ENCODE measurements at places on chromosomes 2 and 18. TPM values are rescaled to one million over a fixed set of nuclear protein-coding genes. Genes with fewer than 3 reads are reported as not detected.

Gene CENPA
- total RNA-seq: 1.7 TPM

- DNase-seq: no peak
Measured at GRCh38 chr2:110748489-110748867, 16.1 kb downstream of the ACOXL start.

DNA sequence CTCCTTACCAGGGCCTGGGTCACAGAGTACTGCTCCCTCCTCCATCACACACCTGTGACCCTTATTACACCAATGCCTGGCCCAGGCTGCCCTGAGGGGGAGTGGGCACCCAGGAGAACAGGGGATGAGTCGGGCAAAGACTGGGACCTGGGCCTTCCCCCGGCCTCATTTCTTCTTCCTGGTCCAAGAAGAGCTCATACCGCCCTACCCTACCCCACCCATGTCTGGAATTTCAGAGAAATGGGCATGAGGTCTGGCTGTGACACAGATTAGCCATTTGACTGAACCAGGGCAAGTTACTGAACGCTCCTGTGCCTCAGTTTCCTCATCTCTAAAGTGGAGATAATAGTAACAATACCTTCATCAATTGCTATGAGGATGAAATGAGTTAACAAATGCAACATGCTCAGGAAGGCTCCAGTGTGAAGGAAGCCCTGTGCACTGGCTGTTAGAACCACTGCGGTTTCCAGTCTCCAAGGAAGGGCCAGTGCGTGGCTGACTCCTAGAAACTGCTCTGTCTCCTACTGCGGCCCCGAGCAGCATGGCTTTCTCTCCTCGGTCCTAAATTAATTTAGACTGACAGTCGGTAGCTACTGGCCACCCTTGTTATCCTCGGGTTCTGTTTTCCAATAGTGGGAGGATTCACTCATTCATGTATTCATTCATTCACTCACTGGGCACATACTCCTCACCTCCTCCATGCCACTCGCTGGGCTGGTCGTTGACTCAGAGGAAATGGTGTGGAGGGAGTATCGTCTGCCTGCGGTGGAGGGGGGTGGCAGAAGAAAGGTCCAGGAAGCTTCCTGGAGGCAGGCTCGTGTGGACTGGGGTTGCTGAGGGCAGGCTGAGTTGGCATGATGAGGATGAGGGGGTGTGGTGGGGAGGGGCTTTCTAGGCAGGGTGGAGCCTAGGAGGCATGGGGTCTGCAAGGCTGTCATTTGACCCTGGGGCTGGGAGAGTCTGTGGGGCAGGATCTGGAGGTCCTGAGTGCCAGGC, 175.6 kb downstream of the GLI2 start:
- DNase-seq: no peak

- DNase-seq: no peak
Measured at GRCh38 chr2:17583166-17583565, 42.7 kb downstream of the VSNL1 start.

DNA sequence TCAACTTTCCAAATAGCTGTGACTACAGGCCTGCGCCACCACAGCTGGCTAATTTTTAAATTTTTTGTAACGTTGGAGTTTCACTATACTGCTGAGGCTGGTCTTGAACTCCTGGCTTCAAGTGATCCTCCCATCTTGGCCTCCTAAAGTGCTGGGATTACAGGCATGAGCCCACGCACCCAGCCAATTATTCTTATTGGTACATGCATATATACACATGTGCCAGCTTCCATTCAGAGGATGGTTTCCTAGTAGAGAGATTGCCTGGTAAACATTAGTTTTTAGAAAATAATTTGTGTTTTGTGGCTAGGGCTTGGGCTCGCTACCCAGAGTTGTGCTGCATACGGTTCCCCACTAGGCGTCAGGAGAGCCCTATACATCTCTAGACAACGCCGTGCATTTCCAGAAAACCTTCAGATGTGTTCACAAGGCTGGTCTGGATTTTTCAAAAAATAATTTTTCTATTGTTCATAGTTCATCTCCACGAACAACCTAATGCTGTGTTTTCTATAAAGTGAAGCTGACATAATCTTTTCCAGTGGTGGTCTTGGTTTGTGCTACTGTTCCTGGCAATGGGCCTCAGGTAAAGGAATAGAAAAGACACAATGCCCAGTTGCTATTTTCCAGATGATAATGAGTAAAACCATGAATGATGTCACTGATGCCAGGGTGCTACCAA, 14.6 kb upstream of the AFG3L2 start:
- DNase-seq: peak; percentile 86

DNA sequence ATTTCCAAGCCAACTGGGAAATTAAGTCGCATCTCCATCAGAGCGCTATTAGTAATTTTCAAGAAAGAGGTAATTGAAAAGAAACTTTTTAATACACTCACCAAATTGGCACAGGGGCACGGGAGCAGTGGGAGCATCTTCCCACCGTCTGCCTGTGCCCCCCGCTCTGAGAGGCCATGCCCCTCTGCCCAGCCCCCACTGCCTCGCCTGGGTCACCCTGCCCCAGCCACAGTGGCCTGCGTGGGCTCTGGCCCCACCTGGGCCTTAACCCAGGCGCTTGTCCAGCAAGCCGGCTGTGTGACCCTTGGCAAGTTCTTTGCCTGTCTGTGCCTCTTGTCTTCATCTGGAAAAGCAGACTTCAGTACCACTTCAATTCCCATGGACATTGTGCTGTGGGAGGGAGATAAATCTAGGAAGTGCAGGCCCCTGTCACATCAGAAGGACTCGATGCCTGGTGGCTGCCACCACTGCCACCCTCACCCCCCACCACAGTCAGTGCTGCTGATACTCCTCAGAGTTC, 31.9 kb downstream of the GLI2 start:
- DNase-seq: no peak

DNA sequence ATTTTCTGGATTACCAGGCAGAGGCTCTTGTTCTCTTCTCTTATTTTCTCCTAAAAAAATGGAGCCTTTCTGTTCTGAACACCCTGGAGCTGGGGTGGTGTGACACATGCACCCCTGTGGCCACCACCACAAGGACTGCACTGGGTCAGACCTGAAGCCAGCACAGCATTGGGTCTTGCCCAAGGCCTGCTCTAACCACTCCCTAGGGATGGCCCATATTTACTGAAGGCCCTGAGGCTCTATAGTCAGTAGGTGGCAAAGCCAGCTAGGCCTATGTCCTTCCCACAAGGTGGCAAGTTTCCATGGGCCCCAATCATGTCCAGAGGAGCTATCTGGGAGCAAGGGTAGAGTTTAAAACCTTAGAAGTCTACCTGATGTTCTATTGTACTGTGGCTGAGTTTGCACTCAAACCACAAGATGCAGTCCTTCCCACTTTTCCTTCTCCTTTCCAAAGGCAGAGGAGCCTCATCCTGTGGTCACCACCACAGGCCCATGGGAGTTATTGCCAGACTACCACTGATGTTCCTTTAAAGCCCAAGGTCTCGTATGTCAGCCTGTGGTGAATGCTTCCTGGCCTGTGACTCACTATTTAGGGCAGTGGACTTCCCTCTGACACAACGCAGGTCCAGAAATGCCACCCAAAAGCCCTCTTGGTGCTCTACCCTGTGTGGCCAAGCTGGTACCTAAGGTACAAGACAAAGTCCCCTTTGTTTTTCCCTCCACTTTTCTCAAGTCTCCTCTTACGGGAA, 15.0 kb upstream of the FMNL2 start:
- no peak for DNase-seq

DNA sequence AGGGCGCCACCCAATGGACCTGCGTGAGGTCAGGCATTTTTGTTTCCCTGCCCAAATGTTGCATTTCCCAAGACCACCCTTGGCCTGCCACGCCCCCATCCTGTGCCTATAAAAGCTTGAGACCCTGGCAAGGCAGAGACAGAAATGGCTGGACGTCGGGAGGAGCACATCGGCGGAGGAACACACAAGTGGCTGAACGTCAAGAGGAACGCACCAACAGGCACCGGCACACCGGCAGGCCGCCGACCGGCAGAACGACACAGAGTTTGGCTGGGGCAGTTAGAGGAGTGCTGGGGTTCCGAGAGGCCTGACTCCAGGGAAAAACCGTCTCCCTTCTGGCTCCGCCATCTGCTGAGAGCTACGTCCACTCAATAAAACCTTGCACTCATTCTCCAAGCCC, 35.9 kb downstream of the DCDC2C start:
- no peak for DNase-seq

- no peak for DNase-seq
Measured at GRCh38 chr18:30343090-30343489, 699.5 kb downstream of the DSC3 start.

GRCh38 chr2:70426341-70426740, 124.5 kb upstream of the FAM136A start:
- DNase-seq: no peak

DNA sequence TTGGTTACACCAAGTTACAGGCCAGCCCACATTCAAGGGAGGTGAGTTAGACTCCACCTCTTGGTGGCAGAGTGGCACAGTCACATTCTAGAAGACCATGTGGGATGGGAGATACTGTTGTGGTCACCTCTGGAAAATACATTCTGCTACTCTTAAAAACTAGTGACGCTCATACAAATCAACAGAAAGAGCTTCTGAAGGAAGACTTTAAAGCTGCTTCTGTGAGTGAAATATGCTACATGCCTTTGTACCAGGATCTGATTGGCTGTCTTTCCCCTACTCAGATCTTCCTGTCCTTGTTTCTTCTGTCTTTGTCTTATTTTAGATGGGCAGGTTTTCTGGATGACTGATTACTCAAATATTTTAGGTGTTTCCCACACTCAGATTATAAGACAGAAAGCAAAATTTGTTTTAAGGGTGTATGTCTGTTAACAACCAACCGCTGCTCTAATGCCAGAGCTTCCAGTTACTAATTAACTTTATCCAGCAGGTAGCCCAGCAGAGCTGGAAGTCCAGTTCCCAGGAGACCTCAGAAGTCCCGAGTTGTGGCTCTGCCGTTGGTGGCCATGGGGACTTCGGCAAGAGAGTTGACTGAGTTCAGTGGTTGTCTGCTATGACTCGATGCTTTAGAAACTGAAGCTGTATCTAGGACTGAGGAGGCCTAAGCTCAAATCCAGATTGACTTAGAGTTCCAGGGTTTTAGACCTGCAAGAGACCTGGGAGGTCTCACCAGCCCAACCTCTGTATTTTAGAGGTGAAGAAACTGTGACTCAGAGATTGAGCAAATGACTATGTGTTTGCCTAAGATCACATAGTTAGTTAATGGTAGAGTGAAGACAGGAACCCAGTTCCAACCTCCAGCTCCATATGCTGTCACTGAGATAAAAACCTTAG, 7.4 kb downstream of the IL1R2 start:
- peak; percentile 72 for DNase-seq

DNA sequence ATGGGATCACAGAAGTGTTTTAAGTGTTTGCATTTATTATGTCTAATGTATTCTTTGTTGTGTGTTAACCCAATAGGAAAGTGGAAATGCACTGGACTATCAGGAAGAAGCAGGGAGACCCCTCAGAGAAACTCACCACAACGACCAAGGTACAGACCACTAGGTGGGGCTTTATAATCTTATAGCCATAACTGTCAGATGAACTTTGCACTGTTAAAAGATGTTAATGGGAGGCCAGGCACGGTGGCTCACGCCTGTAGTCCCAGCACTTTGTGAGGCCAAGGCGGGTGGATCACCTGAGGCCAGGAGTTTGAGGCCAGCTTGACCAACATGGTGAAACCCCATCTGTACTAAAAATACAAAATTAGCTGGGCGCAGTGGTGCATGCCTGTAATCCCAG, 73.2 kb downstream of the SUMO1 start:
- DNase-seq: no peak

DNA sequence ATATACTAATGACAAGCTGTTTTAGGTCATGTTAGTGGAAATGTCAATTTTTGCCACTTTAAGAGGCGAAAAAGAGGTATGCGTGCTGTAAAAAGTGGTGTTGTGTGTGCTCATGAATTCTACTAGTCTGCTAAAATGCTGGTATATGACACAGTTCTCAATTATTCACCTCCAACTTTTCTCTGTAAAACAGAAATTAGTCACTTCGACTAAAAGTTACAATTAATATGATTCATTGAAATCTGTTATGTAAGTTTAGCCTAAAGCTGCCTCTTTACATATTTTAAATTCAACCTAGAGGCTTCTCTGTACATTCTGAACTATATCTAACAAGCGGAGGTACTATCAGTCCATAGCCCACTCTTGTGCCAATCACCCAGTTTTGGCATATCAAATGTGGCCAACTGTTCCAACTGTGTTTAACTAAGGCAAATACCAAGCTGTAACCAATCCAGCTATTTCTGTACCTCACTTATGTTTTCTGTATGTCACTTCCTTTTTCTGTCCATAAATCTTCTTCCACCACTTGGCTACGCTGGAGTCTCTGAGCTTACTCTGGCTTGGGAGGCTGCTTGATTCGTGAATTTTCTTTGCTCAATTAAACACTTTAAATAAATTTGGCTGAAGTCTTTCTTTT, 20.8 kb downstream of the BAZ2B start:
- no peak for DNase-seq

DNA sequence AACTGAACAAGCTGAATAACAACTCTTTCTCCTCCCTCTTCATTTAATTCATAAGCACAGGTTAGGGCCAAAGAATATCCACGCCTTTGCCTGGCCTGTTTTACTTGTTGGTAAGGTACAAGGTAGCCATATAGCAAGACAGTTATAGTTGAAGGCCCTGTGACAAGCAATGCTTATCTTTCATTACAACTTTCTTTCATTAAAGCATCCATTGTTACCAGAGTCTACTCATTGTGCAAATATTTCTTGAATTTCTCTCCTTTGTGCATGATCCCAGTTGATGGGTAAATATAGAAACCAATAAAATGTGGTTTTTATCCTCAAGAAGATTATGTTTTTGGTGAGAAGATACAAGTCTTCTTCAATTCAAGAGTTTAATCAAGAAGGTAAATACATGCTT, 140.2 kb downstream of the UBE2E3 start:
- DNase-seq: no peak

DNA sequence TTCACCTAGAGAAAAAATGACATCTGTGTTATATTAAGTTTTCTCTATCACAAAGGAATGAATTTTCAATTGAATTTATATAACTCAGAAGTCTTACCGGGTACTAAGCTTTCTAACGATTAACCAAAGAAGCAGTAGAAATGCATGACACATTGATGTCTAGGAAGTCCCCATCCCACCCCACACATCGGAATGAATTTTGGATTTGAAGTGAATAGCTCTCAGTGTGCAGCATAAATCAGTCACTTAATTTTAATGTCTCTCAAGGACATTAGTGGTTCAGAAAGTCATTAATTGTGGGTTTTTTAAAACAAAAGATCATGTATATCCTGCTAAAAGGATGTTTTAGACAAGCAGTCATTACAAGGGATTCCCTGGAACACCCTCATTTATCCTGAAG, 141.4 kb upstream of the PIEZO2 start:
- no peak for DNase-seq

Data from hepatocyte (in vitro differentiated cells).